ENCODE measurements at places on chromosomes 12 and 14.
A peak's percentile ranks its signal among the peaks of the same experiment; 100 is the strongest.

GRCh38 chr12:132824053-132824452 lies 4.6 kb downstream of the GOLGA3 start:
- DNase-seq, result no peak

- DNase-seq, result no peak
These were observed 108.5 kb upstream of the PLXNC1 start for GRCh38 chr12:94039914-94040313.

GRCh38 chr12:129185855-129186254 lies 332.6 kb downstream of the GLT1D1 start:
- no peak for DNase-seq

GRCh38 chr14:92277031-92277430 lies 45.9 kb upstream of the SLC24A4 start:
- DNase-seq, result no peak

DNA sequence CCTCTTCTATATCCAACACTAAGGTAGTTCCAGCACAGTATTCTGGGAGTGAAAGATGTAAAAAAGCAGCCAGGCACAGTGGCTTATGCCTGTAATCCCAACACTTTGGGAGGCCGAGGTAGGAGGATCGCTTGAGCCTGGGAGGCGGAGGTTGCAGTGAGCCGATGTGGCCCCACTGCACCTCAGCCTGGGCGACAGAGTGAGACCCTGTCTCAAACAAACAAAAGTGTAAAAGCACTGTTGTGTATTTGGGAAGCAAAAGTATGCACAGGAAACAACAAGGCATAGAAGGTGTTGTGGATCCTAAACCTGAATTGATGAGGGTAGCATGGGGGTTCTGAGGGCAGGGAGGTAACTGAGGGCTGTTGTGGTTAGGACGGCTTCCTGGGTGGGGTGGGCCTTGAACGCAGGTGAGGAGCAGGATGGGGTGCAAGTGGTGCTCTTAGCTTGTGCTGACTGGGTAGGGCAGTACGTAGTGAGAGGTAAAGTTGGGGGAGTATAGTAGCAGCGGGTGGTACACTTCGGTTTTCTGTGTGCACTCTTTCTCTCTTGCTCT lies 64.2 kb downstream of the RASSF3 start:
- DNase-seq, result no peak

DNA sequence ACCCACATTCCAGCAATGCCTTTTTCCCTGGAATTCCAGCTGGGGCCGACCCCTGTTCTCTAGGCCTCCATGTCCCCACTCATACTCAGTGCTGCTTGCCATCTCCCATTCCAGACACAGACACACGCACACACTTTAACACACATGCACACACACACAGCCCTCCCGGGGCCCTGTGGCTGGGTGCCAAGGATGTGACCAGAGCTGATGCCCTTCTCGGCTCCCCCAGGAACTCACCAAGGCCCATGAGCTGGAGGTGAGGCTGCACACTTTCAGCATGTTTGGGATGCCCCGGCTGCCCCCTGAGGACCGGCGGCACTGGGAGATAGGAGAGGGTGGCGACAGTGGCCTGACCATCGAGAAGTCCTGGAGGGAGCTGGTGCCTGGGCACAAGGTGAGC lies 4.3 kb downstream of the PLEKHG6 start:
- DNase-seq, result no peak

- no peak for DNase-seq
These were observed 25.2 kb downstream of the DAAM1 start for GRCh38 chr14:59213368-59214315.

DNA sequence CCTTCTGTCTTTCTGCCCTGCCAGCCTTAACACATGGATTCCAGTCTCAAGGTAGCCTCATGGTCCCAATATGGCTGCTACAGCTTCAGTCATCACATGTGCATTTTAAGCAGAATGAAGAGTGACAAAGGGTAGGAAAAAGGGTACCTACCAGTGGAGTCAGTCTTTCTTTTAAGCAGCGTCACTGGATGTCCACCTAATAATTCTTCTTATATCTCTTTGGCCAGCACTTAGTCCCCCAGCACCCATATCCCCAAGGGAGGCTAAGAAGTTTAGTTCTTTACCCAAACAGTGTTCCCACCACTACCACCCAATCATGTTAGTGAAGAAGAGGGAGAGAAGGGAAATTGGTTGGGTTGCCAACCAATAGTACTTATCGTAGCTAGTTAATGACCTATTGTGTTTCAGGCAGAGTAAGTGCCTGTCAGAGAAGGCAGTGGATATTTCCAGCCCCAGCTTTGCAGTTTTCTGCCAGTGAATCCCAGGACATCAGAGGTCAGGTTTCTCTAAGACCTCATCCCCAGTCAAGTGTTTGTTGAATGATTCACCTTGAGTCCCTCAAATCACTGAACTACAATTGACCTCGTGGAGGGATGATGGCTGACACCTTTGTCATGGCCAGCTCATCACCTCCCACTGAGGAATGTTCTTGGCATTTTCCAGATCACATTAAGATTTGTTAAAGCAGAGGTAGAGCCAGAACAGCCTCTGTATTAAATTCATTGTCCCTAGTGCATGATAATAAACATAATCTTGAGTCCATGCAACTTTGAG lies 250.9 kb upstream of the CRY1 start:
- DNase-seq, result no peak

DNA sequence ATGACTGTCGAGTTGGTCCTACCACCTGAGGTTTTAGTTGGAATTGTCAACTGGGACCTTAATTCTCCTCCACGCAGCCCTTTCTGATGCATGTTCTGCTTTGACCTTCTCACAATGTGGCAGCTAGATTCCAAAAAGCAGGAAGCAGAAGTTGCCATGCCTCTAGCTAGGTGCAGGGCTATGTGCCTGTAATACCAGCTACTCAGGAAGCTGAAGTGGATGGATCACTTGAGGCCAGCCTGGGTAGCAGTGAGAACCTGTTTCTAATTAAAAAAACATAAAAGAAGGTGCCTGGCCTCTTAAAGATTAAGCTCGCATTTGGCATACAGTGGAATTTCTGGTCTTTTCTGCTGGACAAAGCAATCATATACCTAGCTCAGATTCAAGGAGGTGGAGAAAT lies 77.1 kb downstream of the FGD4 start:
- no peak for DNase-seq

DNA sequence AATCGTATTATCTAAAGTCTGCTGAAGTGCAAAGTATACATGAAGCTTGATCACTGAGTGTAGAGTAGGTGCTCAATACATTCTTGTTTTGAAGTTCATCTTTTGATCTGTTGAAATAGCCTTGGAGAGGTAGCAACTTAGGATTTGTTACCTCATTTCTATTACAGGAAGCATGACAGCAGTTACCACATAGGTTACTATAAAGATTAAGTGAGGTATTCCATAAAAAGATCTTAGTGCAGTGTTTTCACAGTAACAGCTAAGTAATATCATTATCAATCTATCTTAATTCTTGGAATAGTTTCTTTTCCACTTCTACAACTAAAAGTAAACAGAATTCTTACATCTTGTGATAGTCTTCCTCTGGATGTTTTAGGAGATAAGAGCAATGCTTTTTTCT lies 50.9 kb downstream of the BTBD7 start:
- no peak for DNase-seq

- no peak for DNase-seq
These were observed 38.7 kb downstream of the DDX51 start for GRCh38 chr12:132105467-132105866.

- no peak for DNase-seq
These were observed 12.6 kb downstream of the SLC25A29 start for GRCh38 chr14:100293497-100294212.

DNA sequence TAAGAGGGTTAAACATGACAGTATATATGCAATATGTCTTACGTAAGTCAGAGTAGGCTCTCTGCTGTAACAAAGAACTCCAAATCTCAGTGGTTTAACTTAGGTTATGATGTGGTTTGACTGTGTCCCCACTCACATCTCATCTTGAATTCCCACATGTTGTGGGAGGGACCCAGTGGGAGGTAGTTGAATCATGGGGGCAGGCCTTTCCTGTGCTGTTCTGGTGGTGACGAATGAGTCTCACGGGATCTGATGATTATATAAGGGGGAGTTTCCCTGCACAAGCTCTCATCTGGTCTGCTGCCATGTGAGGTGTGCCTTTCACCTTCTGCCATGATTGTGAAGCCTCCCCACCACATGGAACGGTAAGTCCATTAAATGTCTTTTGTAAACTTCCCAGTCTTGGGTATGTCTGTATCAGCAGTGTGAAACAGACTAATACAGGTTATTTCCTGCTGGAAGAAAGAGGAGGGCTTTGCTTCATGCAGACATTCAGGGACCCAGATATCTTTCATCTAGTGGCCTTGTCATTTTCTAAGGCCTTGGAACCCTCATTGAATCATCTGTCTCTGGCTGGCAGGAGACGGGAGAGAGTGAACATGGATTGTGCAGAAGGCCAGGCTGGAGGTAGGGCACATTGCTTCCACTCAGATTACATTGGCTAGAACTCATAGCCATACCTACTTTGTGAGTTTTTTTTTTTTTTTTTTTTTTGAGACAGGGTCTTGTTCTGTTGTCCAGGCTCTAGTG lies 96.1 kb downstream of the CRADD start:
- DNase-seq, result peak; percentile 28
